SK-N-SH (cell line): ENCODE measurements at places on chromosomes 16 and 17. TPM values are rescaled to one million over a fixed set of nuclear protein-coding genes. Genes with fewer than 3 reads are reported as not detected.

EDC4 gene
- polyA plus RNA-seq, result 38.0 and 45.1 TPM in 2 replicates

LAT gene
- polyA plus RNA-seq, result 8.0 and 8.6 TPM in 2 replicates

DNA sequence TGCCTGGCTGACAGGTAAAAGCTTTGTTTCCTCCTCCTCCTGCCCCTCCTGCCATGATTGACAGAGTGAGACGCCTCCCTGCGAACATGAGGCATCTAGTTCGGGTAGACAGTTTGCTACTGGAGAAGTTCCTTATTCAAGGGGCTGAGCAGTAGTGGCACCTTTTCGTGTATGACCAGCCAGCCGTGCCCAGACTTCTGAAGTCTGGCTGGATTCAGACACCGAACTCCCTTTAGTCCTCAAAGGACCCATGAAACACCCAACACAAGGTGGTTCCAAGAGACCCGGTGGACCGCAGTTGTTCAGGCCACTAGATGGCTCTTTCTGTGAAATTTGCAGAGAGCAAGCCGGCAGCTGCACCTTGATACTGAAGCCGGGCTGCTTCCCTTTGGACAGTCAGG, 192.8 kb downstream of the XYLT1 start:
- no peak for DNase-seq

GRCh38 chr16:11547118-11547916, 39.4 kb downstream of the LITAF start:
- no peak for DNase-seq

- no peak for DNase-seq
These were observed 130.0 kb upstream of the TOX3 start for GRCh38 chr16:52676959-52677358.

- DNase-seq, result no peak
These were observed 13.0 kb downstream of the UNC45B start for GRCh38 chr17:35160354-35161201.

DNA sequence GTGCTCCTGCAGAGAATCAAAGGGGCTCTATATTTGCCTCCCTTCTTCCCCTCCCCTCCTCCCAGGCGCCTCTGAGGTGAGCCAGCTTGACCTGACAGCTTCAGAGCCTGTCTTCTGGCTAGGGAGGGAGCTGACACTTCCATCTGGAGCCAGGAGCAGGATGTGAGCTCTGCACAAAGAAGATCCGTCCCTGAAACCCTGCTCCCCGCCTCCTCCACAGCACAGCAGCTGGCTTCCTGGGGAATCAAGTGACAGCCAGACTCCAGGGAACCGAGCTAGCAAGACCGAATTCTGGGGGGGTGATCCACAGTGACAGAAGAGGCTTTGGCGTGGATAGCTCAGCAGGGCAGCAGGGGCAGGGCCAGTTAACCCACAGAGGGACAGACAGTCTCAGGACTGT, 37.2 kb downstream of the CCDC182 start:
- DNase-seq, result peak; percentile 70

DNA sequence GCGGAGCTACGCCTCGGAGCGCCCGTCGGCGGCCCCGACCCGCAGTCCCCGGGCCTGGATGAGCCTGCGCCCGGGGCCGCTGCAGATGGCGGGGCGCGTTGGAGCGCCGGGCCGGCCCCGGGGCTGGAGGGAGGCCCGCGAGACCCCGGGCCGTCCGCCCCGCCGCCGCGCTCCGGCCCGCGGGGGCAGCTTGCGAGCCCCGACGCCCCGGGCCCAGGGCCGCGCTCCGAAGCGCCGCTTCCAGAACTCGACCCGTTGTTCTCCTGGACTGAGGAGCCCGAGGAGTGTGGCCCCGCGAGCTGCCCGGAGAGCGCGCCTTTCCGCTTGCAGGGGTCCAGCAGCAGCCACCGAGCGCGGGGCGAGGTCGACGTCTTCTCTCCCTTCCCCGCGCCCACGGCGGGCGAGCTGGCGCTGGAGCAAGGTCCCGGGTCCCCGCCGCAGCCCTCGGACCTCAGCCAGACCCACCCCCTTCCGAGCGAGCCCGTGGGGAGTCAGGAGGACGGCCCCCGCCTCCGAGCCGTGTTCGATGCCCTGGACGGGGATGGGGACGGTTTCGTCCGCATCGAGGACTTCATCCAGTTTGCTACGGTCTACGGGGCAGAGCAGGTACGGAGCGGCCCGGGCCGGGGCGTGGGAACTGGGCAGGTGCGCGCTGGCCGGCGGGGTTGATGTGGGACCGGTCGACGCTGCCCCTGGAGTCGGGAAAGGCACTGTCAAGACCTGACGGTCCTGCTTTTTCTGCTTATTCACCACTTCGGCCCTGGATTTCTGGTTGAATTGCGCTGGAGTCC, 861 bp downstream of the RAB11FIP3 start:
- peak; percentile 70 for DNase-seq
